Activated T-helper 1 cell treated with Interleukin-2 at 50 U/mL for 16 hours (primary cell): ENCODE measurements at places on chromosomes 5 and 9.

DNA sequence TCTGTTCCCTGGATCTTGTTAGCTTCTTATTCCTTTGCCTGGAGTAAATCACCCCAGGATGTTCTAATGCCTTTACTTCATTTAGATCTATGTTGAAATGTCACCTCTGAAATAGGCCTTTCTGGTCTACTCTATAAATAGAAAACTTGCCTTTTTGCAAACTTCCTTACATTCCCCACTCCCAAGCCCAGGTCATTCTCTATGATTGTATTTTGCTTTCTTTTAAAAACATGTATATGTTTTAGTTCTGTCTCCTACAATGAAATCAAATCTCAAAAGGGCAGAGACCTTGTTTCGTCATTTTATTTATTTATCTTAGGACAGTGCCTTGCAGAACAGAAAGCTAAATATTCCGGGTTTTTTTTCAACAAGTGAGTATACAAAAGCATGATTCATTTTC is 1657.7 kb upstream of the C9orf72 start:
- no peak for DNase-seq

DNA sequence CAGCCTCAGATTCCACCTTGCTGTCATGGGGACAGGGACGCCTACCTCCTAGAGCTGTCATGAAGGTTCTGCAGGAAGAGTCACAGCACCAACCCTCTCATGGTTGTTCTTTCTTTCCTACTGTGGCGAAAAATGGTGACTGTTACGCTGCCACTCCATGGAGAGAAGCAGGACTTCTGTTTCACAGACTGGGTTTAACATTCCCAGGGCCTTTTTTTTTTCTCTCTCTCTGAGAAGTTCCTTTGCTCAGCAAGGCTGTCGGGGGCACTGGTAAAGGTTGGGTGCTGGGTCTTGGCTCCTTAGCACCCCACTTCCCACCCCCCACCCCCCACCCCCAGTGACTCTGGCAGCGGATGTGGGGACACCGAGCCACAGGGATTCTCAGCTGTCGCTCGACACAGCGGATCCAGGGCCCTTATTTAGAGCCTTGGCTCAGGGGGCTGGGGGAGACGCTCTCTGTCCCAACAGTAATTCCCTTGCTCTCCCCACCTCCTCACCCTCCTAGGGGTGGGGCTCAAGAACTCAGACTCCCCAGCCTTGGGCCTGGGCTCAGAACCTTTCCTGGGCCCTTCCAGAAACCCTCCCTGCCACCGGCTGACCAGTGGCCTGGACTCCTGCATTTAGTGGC is 34.4 kb downstream of the DUSP1 start:
- no peak for DNase-seq

DNA sequence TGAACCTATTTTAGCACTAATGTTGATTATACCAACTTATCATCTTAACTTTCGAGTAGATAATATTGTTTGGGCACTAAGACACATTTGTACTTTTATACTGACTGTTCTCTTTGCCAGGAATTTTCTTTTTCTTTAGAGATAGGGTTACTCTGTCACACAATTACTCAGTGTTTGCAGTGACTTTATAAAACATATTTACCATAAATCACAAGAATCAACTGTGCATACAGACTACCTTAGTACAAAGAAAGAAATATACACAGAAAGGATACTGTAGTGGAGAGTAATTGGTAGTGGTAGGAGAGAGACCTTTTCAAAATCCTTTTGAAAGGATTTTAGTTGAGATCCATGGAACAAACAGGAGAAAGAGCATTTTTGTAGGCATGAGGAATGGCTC is 40.3 kb downstream of the KIAA1958 start:
- no peak for DNase-seq

- no peak for DNase-seq
These were observed 50.2 kb downstream of the DROSHA start for GRCh38 chr5:31481531-31482165.

DNA sequence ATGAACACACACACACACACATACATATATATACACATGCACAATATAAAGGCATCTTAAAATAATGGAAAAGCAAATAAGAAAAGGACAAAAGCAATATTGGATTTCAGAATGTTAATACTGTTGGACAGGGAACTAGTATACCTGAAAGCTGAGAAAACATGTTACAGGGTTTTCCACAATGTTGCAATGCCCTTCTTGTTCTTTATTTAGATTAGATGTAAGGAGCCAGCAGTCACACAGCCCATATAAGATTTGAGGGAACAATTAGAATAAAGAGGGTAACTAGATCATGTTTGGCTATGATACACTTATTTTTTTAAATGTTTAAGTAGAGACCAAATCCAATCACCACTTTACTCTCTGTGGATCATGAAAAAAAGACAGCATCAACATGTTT is 61.7 kb downstream of the SH3TC2 start:
- no peak for DNase-seq

DNA sequence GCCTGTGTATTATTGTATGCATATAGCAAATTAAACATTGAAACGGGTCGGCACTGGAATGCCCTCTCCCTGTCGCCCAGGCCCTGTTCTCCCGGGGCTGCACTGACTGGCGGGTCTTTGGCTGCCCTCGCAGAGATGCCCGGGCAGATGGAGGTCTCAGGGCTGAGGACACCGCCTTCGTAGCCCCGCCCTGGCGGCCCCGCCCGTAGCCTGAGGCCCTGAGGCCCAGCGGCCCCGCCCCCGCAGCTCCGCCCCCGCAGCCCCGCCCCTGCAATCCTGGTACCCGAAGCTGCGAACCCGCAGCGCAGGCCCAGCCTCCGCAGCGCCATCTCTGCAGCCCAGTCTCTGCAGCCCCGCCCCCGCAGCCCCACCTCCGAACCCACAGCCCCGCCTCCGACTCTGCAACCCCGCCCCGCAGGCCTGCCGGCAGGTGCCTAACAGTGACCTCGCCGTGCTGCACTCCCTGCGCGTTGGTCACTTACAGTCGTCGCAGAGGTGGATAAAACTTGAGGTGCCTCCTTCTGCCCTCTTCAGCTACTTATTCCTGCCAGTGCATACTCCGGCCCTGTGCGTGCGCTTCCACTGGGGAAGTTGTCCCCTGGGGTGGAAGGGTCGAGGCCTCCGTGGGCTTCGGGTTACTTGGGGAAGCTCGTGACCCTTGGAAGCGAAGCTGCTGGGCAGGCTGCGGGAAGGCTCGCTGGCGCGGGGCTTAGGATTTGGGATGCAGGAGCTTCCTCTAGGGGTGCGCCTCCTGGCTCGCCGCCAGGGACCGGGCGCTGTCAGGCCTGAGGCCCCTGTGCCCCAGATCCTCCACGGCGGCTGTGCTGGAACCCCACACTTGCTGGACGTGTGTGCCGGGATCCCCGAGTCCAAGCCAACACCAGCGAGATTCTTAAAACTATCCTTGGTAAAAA is 72.3 kb downstream of the ICE1 start:
- peak; percentile 77 for DNase-seq

GRCh38 chr5:149285153-149285552 is 13.5 kb downstream of the AFAP1L1 start:
- DNase-seq = no peak

GRCh38 chr5:136031711-136032110 is 2.9 kb downstream of the TGFBI start:
- DNase-seq = no peak

- DNase-seq = no peak
These were observed 318.0 kb downstream of the PSAT1 start for GRCh38 chr9:78614892-78615291.

GRCh38 chr5:8906303-8906967 is 639.4 kb downstream of the SEMA5A start:
- DNase-seq = no peak

- DNase-seq = no peak
These were observed 45.2 kb upstream of the RAD23B start for GRCh38 chr9:107237873-107238272.

DNA sequence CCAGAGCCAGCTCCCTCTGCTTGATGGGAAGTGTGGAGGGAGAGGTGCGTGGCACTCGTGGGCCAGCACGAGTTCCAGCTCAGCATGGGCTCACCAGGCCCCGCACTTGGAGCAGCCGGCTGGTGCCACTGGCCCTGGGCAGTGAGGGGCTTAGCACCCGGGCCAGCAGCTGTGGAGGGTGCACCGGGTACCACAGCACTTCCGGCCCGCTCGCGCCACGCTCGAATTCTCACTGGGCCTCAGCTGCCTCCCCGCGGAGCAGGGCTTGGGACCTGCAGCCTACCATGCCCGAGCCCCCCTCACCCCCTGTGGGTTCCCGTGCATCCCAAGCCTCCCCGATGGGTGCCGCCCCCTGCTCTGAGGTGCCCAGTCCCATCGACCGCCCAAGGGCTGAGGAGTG is 98.4 kb downstream of the DCP2 start:
- no peak for DNase-seq

- no peak for DNase-seq
These were observed 58.5 kb downstream of the ALDH1A1 start for GRCh38 chr9:72894342-72894741.

- DNase-seq = no peak
These were observed 198.7 kb upstream of the C9orf72 start for GRCh38 chr9:27771803-27772545.

DNA sequence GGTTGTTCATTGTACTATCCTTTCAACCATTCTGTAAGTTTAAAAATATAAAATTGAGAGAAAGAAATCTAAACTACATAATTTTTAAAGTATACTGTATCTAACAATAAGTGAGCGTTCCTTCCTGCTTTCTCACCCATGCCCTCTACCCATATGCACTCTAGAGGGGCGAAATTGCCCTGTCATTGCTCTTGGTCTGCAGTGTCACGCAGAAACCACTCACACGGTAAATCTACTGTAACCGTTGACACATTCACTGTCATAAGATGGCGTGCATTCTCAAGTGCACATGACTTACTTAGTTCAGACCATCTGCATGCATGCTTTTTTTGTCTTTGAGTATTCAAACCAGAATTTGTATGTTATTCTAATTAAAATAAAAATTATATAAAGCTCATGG is 55.7 kb upstream of the NIPBL start:
- DNase-seq = no peak

DNA sequence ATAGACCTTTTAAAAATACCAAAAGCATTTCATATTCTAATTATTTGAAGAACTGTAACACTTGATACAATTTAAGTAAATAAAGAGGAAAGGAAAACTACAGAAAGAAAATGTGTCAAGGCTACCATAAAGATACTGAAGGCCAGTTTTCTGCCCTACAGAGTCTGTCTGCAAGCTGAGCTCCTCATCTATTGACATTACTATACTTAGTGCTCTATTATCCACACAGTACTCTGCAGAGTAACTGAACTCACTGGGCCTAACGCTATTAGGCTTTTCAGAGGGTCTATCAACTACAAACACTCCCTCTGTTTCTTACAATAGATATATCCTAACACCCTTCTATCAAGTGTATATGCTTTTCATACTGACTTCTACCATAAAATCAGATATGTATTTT is 57.1 kb upstream of the SUSD1 start:
- DNase-seq = no peak

- no peak for DNase-seq
These were observed 9.4 kb downstream of the PRELID2 start for GRCh38 chr5:145825751-145826180.

DNA sequence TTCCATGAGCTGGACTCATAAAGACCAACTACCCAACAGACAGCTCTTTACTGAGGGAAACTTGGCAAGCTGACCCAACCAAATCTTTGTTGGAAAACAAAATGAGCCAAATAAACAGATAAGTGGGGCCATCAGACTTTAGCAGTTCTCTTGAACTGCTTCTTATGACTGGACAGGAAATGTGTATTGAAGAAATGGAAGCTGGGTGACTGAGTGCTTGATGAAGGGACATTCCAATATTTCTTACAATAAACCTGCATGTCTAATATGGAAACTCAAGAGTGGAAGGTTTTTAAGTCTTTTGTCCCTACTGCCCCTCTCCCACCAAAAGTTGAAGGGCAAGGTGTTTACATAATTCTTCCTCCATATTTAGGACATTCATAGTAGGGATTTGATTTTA is 218.8 kb upstream of the NR4A3 start:
- no peak for DNase-seq

DNA sequence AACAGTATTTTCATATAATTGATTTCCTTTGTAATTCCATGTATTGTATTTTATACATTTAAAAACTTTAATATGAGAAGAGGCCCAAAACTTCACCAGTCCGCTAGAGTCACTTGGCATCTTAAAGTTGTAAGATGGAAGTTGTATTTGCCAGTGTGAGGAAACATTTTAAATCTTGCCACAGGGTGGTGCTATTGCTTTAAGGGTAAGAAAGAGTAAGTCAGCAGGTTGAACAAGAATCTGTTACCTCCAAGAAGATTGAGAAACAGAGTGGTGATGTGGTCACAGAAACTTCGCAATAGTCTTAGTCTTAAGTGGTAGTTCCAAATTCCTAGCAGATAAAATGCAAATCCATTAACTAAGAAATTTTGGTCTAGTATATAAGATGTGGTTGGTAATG is 39.8 kb upstream of the RANBP6 start:
- DNase-seq = no peak

DNA sequence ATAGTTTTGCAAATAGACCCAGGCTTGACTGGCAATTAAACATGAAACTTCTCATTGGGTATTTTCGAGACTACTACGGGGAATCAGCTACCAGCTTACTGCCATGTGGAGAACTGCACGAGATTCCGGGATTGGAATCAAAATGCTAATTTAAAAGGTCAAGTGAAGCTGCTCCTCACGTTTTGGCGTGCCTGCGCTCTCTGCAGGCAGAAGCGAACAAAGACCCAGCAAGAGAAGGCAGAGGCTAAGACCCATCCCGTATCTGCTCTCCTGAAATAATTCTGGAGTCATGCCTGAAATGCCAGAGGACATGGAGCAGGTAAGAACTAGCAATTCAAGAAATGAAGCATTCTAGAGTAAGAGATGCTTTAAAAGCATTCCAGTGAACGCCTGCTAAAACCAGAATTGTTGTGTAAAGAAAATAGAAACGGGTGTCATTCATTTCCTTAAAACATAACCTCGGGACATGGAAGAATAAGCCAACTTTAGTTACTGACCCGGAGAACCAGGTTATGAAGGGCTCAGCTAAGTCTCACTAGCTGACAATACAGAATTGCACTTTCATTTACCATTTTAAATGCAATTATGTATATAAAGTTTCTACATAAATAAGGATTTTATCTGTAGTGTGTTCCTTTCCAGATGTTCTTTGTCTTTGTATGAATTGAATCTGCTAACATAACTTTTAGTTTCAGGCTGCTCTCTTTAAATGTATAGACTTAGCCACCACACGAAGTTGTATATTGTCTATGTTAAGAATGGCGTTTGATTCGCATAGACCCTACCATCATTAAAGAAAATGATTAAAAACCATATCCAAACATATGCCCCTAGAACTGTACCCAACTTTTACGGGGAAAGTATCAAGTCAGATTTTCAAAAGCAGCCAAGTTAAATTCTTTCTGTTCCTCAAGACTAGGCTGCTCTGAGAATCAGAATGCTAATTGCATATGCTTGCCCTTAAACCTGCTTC is 2.0 kb upstream of the MAT2B start:
- no peak for DNase-seq

GRCh38 chr9:124001866-124002525 is 9.6 kb upstream of the LHX2 start:
- no peak for DNase-seq

- DNase-seq = no peak
These were observed 45.2 kb upstream of the GLIPR2 start for GRCh38 chr9:36091026-36091953.

- no peak for DNase-seq
These were observed 292.4 kb downstream of the MRPS30 start for GRCh38 chr5:45101146-45101545.
